ENCODE measurements at places on chromosomes 2 and 18.

DNA sequence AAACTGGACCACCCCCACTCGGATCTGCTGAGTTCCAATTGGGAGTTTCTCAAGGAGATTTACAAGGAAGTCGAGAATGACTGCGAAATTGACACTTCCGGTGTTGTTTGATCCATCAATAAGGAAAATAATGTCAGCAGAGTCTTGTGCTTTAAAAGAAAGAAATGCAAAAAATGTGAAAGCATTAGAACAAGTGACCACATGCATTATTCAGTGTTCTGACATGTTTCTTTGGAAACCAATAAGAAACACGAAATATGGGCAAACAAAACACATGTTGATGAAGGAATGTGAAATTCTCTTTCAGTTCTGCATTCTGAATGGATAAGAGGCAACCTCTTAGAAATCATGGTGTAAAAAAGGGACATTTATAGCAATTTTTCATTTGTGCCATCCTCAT, 25.9 kb downstream of the COL6A3 start:
- no peak for DNase-seq

DNA sequence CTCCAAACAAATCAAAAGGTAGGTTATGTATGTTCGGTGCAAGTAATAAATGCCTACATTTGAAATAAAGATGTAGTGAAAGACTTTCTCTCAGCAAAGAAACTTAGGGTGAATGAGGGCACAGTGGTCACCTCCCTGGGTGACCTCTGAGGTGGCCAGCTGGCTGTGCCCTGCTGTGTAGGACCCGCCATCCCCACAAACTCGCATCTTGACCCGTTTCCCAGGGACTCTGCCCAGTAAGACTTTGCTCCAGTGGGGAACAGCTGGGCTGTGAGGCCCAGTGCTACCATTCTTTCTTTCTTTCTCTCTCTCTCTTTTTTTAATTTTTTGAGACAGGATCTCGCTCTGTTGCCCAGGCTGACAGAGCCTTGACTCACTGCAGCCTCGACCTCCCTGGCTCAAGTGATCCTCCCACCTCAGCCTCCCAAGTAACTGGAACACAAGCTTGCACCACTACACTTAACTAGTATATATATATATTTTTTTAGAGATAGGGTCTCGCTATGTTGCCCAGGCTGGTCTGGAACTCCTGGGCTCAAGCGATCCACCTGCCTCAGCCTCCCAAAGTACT, 8.2 kb upstream of the GAREM2 start:
- no peak for DNase-seq

- no peak for DNase-seq
Observed at GRCh38 chr2:238997137-238997390, 149.2 kb downstream of the TWIST2 start.

DNA sequence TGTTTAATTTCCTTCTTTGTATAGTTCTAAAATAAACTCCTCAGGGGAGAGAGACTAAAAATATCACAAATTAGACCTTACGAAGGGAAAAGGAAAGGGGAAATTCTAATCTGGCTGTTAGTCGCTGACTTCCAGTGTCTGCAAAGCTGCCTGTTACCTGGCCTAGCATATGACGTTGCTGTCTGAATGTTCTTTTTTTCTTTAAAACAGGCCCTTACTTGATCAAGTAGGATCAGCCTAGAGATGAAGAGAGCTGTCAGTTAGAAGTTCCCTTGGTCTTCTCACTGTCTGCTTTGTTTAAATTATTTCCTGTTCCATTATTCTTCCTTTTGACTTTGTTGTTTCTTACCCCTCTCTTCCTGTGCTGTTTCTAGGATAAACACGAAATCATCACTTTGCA, 11.2 kb downstream of the NCK2 start:
- no peak for DNase-seq

- DNase-seq = no peak
Observed at GRCh38 chr2:56077359-56077915, 106.4 kb upstream of the CCDC85A start.

- DNase-seq = no peak
Observed at GRCh38 chr2:31979956-31980355, 30.9 kb downstream of the MEMO1 start.

- no peak for DNase-seq
Observed at GRCh38 chr2:152072011-152072410, 26.8 kb downstream of the CACNB4 start.

DNA sequence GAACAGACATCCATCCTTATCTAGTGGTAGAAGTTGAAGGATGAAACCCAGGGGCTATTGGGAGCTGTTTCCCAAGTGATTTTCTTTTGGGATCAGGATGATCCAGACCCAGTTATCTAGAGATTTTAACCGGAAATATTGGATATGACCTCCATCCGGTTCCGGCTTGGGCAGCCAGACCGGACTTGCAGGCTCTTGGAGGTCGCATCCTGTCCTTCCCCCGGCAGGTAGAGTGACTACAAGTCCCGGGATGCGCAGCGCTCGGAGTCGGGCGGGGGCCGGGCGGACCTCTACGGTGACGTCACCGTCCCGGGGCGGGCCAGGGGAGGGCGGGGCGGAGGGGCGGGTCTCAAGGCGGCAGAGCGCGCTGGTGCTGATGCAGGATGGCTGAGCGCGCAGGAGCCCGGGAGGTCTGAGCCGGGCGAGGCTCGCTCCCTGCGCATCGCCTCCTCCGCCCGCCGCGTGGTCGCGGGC, at the start of gene KIF5C:
Gene KIF5C, plus strand, starts transcription at position 360 of the 474 bp plus-strand sequence. CDS start 391 bp downstream, outside the sequence.
- DNase-seq = peak; percentile 57

GRCh38 chr2:217802266-217802665, 200.5 kb downstream of the TNS1 start:
- no peak for DNase-seq

- DNase-seq = peak; percentile 92
Observed at GRCh38 chr2:127700527-127701192, 637 bp upstream of the SFT2D3 start.

GRCh38 chr2:171554991-171555615, 32.8 kb downstream of the CYBRD1 start:
- no peak for DNase-seq

DNA sequence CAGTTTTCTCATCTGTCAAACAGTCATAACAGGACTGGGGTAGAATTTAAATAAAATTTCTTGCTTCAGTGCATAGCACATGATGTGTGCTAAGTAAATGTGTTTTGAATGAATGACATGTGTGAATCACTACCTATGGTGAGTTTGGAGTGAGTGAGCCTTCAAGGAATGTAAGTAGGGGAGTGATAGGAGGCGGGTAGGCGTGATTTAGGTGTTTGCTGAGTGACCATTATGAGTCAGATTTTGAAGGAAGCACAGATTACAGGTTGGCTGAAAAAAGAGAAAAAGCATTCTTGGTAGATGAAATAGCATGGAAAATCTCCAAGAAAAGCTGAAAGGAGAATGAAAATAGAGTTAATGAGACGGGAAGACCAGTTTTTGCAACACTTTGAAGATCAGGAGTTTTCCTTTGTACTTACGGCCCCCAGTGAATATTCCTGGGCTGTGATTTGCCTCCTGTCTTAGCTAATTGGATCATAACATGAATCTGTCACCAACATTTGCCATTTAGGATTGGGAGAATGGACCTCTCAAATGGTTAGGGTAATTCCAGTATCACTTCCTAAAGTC, 136.9 kb upstream of the GATA6 start:
- DNase-seq = no peak

DNA sequence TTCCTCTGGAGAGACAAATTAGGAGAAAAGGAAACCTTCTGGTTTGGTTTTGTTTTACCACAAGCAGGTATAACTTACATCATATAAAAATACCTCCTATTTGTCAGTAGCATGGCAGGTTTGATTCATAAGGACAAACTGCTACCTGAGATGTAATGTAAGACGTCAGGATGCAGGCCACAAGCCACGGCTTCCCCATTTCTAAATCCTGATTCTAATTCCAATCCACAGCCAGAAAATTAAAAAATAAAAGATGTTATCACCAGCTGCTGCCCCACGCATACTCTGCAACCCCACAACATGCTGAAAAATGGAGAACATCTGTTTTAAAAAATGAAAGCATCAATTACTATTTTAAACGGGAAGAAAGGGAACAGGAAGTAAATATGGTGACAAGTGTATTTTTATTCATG, 197.6 kb downstream of the BCL11A start:
- no peak for DNase-seq

- no peak for DNase-seq
Observed at GRCh38 chr2:233803292-233803911, 25.3 kb downstream of the MROH2A start.

DNA sequence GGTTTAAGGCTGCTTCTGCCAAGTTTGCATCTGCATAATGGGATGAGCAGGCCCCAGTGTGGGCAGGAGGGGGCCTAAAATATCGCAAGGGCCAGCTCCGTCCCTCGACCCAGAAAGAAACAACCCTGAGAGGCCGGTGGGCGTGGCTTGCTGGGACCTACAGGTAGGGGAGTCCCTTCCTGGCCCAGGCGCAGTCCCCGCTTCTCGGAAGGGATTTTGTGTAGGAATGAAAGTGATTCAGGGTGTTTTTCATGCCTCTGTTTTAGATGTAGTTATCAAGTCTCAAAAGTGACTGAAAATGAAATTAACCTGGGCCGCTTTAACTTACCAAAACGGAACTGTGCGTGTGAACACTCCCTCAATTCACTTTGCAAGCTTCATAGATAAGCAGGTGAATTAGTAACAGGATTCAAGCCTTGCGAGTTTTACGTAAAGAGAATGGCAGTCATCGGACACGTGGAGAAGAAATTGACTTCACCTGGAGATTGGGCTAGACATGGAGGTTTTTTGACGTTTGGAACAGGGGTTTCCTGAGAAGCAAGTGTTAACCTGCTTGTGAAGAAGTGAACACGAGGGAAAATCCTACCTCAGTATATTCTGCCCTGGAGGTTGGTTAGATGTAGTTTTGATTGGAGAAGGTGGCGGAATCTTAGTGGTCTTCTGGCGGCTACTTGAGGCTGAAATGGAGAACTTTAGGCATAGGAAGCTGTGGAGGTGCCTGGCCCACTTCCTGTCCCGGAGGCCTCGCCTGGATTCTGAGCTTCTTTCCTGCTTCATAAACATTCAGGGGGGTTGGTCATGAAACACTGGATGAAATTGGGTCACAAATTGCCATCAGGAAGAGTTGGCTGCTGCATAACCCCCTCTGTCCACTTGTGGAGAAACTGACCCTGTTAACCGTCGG, 1.7 kb downstream of the NCK2 start:
- peak; percentile 57 for DNase-seq
